ENCODE measurements at places on chromosomes 13 and 19.

GRCh38 chr19:48274938-48275337 lies 5.1 kb downstream of the ZNF114 start:
- no peak for DNase-seq

DNA sequence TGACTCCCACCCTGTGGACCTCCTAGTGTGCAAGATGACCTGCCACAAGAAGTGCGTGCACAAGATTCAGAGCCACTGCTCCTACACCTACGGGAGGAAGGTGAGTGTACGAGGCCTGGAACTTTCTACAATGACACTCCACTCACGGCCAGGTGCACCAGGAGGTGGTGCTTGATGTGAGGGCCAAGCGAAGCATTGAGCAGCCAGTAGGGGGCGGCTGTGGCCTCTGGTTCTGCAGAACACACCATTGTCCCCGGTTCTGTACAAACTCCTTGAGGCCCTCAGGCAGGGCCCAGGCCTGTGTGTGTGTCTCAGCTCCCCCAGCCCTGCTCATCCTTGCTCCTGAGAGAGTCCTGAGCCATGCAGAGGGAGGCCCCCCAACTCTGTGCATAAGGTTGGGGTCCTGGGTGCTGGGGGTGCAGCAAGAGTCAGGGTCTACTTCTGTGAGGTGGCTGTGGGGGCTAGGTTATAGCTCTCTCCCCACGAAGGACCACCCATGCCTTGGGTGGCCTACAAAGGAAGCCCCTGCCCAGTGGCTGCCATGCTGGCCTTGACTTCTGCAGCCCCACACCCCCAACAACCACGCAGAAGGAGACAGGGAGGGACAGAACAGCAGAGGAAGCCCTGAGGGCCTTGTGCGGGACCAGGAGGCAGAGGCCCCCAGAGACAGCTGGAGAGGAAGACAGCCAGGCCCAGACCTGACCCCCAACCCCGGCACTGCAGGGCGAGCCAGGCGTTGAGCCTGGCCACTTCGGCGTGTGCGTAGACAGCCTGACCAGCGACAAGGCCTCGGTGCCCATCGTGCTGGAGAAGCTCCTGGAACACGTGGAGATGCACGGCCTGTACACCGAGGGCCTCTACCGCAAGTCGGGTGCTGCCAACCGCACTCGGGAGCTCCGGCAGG lies 9.7 kb upstream of the USE1 start:
- no peak for DNase-seq

- DNase-seq, result no peak
Measured at GRCh38 chr19:41540041-41540695, 35.8 kb upstream of the CEACAM21 start.

DNA sequence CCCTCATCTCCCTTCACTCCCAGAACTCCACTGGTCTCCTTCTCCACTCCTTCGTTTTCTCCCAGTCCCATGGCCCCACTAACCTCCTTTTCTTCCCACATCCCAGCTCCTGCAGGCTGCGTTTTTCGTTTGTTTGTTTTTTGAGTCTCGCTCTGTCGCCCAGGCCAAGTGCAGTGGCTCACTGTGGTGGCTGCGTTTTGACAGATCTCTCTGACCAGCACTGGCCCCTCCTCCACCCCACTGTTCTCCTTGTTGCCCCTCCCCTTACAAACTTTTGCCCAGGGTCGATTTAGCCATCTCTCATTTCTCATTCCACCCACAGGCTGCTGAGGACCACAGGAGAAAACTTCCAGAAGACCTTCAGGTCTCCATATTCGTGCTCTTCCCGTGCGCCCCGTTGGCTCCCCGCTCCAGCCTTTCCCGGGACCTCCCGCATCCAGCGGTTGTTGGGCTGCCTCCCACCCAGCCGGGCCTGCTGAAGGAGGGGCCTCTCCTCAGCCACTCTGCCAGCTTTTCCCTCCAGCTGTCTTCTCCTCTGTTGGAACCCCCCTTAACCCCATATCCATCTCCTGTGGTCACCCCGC lies 40.6 kb upstream of the GJB6 start:
- no peak for DNase-seq

- no peak for DNase-seq
Measured at GRCh38 chr13:75092143-75092542, 389.8 kb downstream of the TBC1D4 start.

- no peak for DNase-seq
Measured at GRCh38 chr13:113646921-113647340, 11.1 kb downstream of the ATP4B start.

DNA sequence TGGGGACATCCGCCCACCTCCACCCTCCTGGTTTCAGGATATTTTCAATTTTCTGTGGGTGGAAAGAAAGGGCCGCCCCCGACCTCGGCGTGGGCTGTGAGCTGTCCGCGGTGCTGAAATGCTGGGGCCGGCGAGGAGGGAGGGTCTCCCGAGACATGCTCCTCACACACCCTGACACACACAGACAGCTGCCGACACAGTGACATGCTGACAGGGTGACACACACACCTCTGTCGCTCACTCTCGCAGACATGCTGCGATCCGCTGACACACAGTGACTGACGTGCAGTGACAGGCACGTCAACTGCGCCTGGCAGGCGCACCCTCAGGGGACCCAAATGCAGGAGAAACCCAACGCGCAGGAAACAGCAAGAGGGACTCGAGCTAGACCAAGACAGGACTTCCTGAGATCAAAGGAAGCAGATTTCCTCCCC lies 25.1 kb upstream of the MEIS3 start:
- no peak for DNase-seq

DNA sequence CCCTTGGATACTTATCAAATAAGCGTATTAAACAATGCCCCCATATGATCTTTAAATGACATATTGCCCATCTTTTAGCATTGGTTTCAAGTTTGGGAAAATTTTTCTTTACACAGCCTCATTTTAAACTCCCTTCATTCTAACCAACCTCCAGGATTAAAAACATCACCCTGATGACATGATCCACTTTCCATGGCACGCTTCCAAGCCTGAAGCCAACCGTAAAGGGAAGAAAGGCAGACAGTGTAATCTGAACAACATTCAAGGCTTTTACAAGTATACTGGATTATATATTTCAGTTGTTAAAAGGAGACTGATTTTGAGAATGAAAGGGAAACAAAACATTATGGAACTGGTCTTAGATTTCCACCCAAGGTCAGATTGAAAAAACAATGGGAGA lies 1721.9 kb downstream of the OLFM4 start:
- DNase-seq, result no peak

DNA sequence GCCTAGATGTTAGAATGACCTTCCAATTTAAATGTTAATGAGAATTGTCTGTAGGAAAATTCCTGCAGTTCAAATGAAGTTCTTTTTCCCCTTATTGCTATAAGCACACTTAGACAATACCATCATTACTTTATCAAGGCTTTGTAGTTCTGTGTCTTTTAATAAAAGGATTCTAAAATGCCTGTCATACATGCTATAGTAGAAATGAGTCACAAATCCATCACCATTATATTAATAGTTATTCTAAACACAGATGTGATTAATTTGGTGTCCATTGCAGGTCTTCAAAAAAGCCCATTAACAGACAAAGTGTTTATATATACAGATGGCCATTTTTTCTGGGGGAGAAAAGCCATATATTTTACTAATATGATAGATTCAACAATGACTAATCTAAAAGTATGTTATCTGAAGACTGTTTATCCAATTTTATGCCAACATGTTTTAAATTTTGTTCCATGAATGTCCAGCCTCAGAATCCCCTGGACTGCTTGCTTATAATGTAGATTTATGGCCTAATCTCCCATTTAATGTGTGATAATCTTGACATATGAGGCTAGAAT lies 1678.3 kb upstream of the PCDH20 start:
- DNase-seq, result no peak

GRCh38 chr13:75486146-75487062 lies 4.4 kb upstream of the TBC1D4 start:
- no peak for DNase-seq

DNA sequence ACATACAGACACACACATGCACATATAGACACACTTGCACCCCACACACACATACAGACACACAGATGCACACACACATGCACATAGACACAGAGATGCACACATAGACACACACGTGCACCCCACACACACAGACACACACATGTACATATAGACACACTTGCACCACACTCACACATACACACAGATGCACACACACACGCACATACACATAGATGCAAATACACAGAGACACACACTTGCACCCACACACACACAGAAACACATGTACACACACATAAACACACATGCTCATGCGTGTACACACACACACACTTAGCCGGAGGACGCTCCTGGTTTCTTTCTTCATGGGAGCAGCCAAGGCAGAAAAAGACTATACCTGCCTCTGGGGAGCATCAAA lies 10.0 kb downstream of the COL4A2 start:
- DNase-seq, result no peak

GRCh38 chr13:26980099-26981031 lies 191.2 kb downstream of the USP12 start:
- no peak for DNase-seq

Measured in cortex of kidney (tissue), 1 donor.